SHP77 treated with DMSO at 0.1 percent for 48 hours (cell line): ENCODE measurements at places on chromosomes 6 and 20.

- DNase-seq, result no peak
These were observed 22.2 kb downstream of the BMP7 start for GRCh38 chr20:57244221-57244585.

GRCh38 chr6:159061805-159062563 is 17.2 kb upstream of the TAGAP start:
- no peak for DNase-seq

DNA sequence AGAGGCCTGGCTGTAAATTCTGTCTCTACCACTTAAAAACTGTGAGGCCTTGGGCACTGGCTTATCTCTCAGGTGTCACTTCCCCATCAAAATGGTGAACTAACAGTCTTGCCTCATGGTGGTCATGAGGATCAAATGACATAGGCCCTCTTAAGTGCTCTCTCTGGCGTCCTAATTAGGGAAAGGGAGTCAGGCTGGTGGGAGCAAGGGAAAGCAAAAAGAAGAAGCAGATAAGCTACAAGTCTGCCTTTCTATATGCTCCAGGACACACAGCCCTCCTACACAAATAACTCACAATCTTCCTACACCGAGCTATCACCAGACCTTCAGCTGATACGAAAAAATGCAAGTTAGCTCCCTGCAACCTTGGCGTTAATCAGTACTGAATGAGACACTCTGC is 19.5 kb upstream of the SLC22A16 start:
- DNase-seq, result no peak

GRCh38 chr6:125922322-125922860 is 34.2 kb upstream of the HINT3 start:
- no peak for DNase-seq

DNA sequence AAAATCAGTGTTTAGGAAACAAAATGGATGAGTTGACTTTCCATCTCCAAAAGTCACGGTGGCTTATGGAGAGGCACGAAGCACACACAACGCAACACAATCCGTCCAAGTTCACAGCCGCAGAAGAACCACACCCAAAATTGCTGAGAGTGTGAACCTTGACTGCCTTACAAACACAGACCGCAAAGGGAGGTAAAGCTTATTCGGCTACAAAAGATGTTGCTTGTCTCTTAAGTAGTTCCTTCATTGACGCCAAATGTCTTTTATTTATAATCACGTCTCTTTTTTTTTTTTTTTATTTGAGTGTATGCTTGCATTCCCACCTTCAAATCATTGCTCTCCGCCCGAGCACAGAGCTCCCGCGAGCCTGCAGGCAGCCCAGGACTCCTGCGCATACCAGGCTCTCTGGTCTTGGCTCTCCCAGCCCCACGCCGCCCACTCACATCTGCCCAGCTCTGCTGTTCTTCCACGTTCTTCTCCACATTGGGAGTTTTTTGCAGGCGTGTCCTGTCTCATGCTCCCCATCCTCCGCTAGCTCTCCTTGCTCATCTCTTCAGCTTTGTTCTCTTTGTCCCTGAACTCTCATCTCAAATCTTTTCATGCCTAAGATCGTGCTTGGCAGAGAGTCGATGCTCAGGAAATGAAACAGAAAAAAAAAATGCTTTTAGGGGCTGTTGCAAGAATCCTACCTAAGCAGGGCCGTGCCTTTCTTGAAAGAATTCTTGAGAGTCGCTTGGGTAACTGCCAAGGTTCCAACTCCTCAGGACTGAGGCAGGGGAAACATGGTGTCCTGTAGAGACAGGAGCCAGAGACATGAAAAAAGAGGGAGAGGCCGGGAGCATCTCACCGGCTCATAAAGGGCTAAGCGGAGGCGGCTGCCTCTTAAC is 25.8 kb downstream of the LY86 start:
- DNase-seq, result no peak

DNA sequence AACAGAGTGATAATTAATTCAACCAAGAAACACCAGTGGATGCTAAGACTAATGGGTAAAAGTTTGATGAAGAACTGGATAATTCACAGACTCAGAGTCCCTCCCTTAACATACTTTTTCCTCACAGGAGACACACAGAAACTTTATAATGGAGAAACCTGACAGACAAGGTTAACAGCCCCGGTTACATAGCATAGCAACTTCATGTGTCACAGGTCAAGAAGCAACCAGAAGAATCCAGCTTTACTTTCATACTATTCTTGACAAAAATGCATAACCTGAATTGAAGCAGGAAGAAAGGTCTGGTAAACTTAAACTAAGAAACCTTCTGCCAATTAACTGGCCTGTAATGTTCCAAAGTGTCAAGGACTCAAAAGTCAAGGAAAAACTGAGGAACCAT is 375.9 kb downstream of the RNF144B start:
- DNase-seq, result no peak

DNA sequence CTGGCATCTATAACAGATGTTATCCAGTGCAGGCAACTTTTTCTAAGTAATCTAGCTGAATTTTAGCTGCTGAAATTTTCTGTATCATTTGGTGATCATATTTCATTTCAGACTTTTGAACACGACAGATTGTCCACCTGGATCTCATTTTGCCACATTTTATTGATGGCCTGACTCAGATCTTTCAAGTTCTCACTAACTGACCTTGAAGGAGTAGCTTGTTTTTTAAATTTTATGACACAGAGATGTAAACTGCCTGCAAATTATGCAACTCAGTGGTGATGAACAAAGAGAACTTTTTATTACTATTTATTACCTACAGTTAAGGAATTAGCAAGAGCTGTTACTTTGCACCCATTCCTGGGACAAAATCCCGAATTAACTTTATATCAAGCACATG is 366.4 kb downstream of the PAX1 start:
- DNase-seq, result no peak
